ENCODE measurements at places on chromosomes 11 and 22.

DNA sequence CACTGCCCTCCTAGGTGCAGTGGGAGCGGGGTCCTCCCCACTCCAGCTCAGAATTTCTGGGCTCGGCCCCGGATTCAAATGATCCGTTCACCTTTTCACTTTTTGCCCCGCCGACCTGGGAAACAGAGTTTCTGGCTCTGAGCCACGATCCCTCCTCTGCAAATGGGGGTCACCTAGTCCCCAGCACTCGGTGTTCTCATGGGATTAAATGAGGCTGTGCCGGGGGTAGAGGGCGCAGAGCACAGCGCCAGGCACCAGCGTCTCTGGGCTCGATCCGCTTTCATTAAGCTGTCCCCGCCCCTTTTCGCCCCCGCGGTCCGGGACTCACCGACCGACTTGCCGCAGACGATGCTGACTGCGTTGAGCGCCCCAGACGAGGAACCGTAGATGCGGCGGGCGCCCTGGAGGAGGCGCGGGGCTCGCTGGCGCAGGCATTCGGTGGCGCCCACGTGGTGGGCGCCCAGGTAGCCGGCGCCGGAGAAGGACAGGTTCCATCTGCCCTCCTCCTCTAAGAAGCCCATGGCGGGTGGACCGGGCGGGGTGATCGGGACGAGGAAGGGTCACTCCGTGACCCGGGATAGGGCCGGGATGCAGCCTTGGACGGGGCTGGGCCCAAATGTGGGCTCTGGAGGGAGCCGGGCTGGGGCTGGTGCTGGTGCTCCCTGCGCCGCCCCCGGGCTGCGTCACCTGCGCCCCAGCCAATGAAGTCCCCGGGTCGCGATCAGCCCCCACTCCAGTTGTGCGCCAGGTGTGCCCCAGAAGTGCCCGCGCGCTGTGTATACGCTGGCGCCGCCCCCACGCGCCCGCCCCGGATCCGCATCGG is at the start of gene PNPLA5:
Gene PNPLA5 (minus strand): TSS at position 654 of the 823 bp plus-strand sequence. CDS start 133 bp downstream, at position 521.
- peak; percentile 19 for DNase-seq

DNA sequence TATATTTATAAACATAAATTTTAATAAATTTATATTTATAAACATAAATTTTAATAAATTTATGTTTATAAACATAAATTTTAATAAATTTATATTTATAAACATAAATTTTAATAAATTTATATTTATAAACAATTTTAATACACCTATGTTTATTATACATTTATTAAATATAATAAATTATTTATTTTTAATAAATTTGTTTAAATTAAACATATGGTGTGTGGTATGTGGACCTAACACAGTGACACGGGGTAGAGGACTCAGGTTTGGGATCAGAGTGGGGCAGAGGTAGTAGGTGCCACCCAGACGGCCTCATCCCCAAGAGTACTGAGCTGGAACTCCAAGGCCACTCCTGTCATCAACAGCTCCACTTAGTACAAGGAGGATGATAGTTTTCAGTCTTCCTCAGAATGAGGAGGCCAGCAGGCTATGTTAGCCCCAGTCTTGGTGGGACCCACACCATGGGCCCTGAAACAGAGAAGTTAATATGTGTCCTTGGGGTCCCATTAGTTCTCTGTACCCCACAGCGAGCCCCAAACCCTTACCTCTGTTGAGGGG is 46.7 kb upstream of the BID start:
- no peak for DNase-seq

DNA sequence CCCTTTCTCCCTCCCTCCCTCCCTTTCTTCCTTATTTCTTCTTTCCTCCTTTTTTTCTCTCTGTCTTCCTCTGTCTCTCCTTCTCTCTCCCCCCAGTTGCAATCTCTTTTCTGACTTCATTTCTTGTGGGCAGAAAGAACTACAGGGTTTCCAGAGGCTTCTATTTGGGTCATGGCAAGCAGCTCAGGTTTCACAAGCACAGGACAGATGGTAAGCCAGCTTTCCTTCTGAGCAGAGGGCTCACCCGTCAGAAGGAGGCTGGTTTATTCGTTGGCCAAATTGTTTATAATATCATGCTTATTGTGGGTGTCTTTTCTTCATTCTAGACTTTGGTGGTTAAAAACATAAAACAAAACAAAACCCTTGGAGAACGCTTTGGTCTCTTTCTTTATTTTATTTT is 58.9 kb upstream of the CLMP start:
- no peak for DNase-seq

DNA sequence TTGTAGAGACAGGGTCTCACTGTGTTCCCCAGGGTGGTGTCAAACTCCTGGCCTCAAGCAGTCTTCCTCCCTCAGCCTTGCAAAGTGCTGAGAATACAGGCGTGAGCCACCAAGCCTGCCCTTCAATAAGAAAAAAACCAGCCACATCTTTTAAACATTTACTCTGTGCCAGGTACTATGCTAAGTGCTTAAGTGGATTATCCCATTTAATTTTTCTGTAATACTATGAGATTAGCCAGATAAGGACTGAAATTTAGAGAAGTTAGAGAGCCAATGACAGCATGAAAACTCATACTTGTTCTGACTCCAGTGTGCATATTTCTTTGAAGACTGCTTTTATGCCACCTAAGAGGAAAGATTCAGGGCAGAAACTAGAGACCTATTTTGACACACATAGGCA is 35.7 kb downstream of the PPME1 start:
- DNase-seq = no peak

DNA sequence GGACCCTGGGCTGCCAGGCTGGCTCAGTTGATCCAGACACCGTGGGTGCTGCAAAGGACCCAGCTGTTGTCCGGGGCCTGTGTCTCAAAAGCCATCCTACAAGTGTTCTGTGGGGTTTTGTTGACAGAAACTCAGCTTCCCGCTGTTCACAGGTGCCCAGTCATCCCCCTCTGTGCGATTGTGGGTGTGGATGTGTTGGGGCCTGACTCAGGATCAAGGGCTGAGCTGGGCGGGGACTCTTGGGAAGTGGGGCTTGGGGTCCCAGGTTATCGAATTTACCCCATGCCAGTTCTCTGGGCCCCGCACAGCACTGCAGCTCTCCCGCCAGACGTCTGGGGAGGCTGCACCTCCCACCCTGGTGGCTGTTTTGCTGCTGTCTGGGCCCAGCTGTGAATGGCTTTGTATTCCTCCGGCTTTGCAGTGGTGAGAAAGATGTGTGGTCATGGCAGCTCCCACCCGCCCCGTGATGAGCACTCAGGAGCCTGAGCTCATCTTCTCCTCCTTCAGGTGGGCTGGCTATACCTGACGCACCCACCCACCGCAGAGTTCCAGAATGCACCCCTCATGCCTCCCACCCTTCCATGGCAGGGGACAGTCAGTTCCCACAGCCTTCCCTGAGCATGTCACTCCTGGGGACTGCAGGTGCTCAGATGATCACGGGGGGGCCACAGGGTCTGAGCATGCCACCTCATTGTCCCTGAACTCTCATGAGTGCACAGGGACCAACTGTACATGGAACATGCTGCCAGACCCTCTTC is 3.6 kb upstream of the AP2A2 start:
- no peak for DNase-seq

DNA sequence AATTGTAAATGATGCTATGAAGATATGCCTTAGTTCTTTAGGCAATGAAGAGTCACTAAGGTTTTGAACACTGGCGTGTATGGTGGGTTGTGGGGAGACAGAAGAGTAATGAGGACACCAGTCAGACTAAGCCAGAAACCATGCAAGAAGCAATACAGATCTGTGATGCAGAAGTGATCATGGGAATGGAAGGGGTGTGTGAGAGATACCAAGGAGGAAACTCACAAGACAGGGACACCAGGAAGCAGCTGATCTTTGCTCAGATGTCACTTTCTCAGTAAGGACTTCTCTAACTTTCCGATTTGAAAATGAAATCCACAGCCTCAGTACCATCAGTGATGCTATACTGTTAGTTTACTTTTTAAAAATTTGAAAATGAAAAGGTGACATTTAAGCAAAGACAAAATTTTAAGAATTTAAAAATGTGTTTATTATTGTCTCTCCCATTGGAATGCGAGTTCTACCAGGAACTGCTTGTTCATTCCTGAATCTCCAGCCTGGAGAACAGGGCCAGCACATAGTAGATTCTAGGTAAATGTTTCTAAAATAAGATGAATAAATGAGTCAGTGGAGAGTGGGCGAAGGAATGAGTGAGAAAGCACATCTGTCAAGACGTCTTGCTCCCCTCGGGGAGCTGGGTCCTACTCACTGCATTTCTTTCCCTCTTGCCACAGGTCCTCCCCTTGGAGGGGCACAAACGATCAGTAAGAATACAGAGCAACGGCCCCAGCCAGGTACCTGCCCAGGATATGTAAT is 60.4 kb downstream of the KCNJ1 start:
- DNase-seq = no peak

GRCh38 chr22:46362203-46362933 is 26.9 kb downstream of the TRMU start:
- no peak for DNase-seq

- DNase-seq = no peak
Observed at GRCh38 chr11:59429924-59430516, 3.8 kb upstream of the OR5A2 start.

DNA sequence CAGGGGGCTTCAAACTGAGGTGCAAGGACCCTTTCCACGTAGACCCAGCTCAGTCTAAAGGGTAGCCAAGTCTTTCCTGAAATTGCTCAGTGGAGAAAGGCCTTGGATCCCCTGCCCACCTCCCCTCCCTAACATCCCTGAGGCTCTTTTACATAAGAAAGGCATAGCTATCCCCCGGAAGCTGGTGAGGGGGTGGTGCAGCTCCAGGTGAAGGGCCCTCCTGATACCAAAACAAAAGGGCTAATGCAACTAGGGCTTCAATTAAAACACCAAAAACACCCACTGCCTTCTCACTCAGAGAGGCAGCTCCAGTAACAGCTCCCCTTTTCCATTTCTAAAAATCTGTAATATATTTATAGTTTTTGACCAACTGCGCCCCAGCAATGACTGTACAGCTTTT is 5.8 kb downstream of the SHANK2 start:
- DNase-seq = no peak

DNA sequence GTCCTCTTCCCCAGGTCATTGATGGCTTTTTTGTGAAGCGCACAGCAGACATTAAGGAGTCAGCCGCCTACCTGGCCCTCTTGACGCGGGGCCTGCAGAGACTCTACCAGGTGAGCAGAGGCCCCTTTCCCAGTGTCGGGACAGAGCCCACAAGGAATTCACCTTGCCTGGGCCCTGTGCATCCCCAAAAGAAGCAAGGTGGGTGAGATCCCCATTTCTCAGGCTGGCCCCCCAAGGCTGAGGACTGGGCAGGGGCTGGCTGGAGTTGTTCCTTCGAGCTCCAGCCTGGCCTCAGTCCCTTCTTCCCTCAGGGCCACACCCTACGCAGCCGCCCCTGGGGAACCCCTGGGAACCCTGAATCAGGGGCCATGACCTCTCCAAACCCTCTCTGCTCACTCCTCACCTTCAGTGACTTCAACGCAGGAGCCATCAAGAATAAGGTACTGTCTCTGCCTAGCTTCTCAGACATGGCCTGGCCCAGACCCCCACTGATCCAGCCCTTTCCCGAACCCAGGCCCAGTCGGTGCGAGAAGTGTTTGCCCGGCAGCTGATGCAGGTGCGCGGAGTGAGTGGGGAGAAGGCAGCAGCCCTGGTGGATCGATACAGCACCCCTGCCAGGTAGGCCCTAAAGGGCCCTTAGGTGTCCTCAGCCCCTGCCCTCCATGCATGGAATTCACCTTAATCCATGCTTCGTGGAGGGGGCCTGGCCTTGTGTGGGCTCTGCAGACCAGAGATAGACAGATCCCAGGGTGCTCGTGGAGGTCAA is 4.7 kb downstream of the MUS81 start:
- peak; percentile 20 for DNase-seq

GRCh38 chr11:85695546-85695945 is 9.6 kb upstream of the CCDC89 start:
- no peak for DNase-seq

DNA sequence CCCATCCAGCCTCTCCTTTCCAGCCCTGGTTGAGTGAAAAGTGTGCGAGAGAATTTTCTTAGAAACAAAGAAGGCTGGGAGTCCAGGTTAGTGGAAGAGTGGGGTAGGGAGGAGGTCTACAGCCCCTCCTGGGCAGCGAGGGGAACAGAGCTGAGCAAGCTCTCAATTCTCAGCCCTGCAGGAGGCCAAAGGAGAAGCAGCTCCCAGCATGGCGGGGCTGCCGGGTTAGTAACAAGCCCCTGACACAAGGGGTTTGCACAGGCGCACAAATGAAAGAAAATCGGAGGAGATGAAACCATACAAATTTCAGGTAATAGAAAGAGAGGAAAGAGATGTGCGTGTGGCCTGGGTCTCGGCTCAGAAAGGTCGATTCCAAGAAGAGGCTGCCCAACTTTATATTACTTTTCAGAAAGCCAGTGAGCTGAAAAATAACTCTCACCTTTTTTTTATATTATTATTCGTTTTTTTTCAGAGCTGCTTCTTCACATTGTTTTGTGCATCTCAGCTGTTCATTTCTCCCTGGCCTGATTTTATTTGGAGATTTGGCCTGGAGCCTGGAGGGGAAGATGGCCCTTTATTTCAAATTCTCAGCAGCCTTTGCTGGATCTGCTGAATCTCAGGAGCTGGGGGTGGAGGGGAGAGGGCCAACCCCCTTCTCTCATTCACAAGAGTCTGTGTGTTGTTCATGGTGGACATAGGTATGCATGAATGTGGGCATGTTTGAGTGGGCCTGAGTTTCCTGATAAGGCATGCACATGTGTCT is 583.2 kb downstream of the BUD13 start:
- DNase-seq = no peak

- no peak for DNase-seq
Observed at GRCh38 chr11:63841554-63841953, 2.6 kb downstream of the MARK2 start.

- DNase-seq = no peak
Observed at GRCh38 chr11:7604331-7604955, 68.9 kb downstream of the CYB5R2 start.

- no peak for DNase-seq
Observed at GRCh38 chr11:84264066-84264465, 977.9 kb upstream of the CCDC90B start.

GRCh38 chr11:27619763-27620335 is 80.4 kb downstream of the BDNF start:
- no peak for DNase-seq

DNA sequence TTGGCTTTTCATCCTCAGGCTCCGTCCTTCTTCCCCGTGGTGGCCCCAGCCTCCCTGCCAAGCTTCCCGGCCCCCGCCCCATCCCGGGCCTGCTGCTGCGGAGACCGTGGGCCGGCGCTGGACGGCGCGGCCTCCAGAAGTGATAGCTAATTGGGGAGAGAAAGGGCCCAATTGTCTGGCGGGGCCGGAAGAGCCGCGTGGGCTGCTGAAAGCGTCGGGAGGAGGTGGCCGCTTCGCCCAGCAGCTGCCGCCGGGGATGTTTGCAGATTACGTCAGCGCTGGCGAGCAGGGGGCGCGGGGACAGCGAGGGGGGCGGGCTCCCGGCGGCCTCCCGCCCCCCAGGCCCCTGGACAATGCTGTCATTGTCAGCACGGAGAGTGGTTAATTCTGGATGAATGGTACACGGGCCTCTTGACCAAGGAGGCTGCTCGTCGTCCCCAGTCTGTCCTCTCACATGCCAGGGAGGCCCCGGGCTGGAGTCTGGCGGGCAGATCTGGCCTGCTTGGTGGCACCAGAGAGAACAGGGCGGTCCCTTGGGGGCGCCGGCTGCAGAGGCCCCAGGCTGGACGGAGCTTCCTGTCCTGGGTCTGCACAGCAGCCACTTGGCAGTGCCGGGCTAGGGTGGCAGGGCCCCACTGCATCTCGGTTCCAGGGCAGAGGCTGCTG is 1.6 kb downstream of the SMIM38 start:
- DNase-seq = peak; percentile 90

Measured in right hindlimb (tissue), 1 donor.